Activated CD8-positive, alpha-beta memory T cell treated with anti-CD3 and anti-CD28 coated beads for 1 hour (primary cell): ENCODE measurements at places on chromosomes 6 and 20.

GRCh38 chr6:31948753-31949413 lies 3.0 kb downstream of the CFB start:
- DNase-seq = no peak

GRCh38 chr6:157322792-157323254 lies 496 bp downstream of the TMEM242 start:
- peak; percentile 45 for DNase-seq

DNA sequence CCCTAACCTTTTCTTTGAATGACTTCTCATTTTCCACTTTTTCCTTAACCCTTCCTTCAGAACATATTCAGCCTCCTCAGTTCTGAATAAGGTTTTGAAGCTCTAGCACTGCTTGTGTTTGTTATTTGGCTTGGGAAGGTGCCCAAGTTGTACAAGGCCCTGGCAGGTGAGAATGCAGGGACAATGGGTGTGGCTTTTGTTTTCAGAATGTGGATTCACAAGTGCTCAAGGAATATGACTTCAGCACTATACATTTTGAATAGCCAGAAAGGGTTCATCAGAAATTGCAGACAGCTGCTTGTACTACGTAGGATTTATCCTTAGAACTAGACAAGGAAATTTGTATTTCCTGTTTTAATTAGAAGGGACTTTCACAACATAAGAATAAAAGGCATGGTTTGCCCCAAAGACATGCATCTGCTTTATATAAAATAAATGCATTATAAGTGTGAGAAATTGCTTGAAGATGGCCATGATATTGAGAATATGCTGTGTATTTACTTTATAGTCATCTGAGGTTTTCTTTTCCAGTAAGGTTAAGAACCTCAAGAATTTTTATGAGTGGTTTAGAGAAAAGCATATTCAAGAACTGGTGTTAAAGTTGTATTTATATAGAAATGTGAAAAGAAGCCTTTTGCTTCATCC lies 29.3 kb upstream of the PRDM1 start:
- DNase-seq = no peak

DNA sequence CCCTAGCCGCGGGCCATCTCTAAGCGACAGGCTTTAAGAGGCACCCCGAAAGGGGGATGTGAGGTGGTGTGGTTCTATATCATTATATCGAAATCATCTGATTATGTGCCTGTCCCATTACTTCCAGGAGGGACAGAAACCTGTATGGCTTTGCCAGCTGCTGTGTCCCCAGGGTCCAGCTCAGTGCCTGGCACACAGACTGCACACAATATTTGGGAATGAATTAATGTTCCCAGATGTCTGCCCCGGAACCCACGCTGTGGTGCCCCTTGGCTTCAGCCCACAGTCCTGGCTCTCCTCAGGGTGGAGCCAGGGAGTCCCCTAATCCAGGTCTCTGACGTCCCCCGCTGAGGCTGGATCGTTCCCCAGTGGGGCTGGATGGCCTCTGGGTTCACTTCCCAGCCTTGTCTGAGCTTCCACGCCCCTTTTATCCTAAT lies 8.9 kb upstream of the AHCY start:
- no peak for DNase-seq

DNA sequence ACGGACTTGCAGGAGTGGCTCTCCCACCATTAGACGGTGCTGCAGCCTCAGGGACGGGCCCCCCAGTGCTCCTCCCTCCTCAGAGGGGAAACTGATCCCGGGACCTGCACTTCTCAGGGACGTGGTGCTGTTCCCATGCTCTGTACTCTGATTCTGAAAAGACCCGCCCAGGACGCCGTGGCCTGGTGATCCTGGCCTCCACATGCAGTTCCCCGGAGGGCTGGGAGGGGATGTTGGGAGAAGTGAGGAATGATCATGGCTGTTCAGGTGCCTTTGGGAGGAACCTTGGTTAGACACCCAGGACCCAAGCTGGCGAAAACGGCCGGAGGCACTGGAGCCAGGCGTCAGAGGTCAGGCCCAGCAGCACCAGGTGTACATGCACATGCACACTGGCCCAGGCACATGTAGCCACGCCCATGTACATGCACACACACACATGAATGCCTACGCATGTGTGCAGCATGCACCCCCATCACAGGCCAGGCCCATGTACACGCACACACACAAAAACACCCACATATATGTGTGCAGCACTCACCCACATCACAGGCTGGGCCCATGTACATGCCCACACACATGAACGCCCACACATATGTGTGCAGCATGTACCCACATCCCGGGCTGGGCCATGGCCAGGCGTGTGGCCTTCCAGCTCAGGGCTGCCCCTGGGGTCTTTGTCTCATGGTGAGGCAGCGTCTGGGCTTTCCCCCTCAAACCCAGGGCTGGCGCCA lies 52.6 kb upstream of the DACT2 start:
- DNase-seq = no peak

DNA sequence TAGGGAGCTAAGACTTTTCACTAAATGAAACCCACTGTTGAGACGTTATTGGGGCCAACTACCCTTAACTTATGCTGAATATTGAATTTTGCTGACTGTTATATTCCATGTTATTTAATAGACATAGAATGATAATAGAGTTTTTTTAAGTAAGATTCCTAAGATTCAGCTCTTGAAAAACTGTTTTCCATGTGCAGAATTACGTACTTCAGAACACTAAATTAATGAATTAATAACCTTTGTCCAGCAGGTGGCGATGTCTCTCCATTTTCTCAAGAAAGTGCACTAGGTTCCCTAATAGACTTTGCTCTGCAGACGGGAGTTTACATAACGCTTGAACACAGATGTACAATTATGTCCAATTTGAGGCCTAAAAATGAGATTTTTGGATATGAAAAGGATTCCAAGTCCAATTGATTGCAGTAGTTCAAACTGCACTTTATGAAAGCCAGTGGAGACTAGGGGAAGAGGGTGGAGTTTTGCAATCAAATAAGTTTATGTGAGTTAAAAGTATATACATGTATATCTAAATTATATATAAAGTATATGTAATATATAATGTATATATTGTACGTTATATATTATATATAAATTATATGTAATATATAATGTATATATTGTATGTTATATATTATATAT lies 282.1 kb downstream of the UST start:
- DNase-seq = peak; percentile 48

GRCh38 chr6:42551217-42551616 lies 12.6 kb upstream of the UBR2 start:
- no peak for DNase-seq

DNA sequence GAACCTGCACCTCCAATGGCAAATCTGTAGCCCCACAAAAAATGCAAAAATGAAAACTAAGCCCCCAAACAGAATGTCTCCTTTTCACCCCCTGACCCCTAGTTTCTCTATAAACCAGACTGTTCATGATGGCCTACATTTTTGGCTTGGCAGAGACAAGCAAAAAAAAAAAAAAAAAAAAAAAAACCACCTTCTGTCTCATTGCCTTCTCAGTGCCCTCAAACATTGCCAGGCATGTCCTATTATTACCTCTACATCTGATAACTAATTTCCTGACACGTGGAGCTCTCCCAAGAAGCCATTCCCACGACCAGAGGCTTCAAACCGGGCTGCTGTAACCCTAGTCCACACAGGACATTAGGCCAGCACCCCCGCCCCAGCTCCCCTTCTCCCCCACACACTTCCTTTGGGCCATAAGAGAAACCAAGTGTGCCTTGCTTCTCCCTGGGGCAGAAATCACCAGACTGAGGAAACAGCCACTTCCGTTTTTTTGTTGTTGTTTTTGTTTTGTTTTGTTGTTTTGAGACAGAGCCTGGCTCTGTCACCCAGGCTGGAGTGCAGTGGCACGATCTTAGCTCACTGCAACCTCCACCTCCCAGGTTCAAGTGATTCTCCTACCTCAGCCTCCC lies 65.4 kb downstream of the GPR6 start:
- no peak for DNase-seq

DNA sequence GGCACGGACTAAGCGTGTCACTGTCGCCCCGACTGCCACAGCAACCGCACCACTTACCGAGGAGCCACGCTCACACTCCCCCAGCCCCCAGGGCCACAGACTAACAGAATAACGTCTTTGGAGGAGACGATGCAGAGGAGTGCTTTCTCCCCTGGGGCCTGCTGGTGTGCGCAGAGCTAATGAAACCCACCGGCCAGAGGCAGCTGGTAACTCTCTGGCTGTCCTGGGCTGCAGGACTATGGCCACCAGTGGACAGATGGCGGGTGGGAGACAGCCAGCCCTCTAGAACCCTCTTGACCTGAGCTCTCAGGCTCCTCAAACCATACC lies 228.0 kb downstream of the DLL1 start:
- no peak for DNase-seq

DNA sequence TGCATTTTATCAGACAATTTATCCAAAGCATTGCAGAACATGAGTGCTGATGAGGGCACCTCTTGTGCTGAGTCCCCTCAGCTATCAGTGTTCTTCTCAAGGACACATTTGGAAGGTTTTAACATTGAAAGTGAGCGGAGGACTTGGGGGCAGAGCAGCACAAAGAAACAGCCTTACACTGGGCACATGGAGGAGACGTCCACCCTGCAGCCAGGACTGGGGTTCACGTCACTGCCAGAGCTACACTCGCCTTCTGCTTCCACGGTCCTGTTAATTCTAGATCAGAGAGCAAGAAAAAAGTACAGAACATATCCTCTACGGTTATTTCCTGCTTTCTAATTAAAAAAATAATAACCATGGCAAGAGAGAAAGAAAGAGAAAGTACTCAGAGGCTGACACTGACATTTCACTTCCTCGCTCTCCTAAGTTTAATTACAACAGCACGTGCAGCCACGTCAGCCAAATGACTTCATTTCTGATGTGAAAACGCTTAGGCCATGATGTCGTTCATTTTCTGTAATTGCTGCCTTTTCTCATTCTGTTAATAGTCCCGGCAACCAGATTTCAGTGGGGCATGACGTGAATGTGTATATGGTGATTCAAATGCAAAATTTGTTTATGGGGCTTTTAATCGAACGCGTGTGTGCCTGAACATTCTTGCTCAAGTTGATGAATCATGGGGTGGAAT lies 5.1 kb downstream of the PRND start:
- no peak for DNase-seq

GRCh38 chr6:92380803-92381601 lies 1038.4 kb downstream of the EPHA7 start:
- no peak for DNase-seq

DNA sequence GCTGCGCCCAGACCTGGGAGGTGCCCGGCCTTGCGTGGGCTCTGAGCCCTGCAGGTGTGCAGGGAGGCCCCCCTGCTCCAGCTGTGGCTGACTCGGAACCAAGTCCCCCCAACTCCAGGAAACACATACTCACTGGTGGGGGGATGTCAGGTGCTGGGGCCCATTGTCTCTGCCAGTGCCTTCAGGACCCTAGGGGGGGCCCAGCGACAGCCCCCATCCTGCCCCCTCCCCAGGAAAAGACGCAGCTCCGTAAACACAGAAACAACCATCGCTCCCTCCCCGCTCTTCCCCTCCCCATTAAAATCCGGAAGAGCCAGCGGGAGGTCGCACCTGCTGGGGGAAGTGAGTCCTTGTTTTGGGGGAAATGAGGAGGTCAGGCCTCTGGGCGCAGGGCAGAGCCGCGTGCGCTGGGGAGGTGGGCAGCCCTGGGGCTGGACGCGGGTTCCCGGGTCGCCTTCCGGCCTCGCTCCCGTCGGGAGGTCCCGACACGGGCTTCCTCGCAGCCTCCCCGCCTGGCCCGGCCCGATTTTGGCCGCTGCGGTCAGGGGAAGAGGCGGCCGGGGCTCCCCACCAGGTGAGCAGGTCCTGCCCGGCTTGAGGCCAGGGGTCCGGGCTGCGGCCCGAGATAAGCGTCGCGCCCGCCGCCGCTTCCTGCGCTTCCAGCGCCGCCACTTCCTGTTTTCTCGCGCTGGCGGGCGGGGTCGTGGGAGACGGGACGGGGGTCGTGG lies 6.2 kb downstream of the C20orf204 start:
- DNase-seq = no peak

DNA sequence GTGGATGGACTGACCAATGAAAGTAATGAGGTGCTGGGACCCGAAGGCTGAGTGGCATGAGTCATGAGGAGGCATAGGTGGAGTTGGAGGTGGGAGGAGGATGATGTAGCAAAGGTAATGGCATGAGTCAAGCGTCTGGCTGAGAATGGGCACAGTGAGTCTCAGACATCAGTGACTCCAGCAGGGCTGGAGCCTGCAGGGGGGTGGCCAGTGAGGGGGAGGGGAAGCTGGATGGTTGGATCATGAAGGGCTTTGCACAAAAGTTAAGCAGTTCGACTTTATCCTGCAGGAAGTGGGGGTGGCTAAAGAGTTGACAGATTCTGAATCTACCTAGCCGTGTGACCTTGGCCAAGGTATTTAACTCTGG lies 99.0 kb upstream of the IYD start:
- DNase-seq = no peak

GRCh38 chr6:39224011-39224410 lies 5.3 kb downstream of the KCNK5 start:
- no peak for DNase-seq

DNA sequence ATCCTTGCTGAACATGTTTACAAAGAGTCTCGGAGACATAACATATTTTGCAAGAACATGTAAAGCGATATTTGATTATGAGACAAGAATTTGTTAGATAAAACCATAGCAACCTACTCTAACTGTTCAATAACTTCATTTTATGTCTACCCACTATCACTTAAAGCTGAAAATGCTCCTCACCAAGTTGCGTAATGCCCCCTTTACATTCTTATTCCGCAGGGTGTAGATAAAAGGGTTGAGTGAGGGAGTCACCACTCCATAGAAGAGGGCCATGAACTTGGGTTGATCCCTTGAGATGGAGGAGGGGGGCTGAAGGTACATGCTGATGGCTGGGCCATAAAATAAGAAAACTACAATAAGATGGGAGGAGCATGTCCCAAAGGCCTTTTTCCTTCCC lies 29.9 kb downstream of the OR2J3 start:
- no peak for DNase-seq

GRCh38 chr6:38485488-38485887 lies 154.2 kb downstream of the BTBD9 start:
- no peak for DNase-seq

- DNase-seq = peak; percentile 37
These were observed at the start of gene EEF1A2 for GRCh38 chr20:63498960-63499337. EEF1A2 (minus strand) TSS chr20:63499083; CDS start chr20:63497763, 1,320 bp downstream.

DNA sequence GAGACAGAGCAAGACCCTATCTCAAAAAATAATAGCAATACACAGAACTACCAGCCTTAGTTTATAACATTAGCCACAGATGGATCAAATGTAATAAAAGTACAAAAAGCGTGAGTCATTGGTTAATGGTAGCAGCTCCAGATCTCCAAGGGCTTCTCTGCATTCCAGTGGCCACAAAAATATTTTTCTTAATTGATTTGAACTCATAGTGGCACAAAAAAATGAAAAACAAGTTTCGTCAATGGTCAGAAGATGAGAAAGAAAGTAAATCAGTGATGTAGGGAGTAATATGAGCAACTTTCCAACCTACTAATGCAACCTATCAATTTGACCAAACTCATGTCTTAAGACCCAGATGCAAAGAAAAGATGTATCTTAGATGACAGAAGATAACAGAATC lies 79.6 kb downstream of the CEP57L1 start:
- DNase-seq = no peak

- no peak for DNase-seq
These were observed 20.1 kb downstream of the C6orf141 start for GRCh38 chr6:49570474-49571079.

GRCh38 chr6:114284281-114284680 lies 58.5 kb downstream of the HS3ST5 start:
- DNase-seq = no peak
